Activated CD4-positive, alpha-beta T cell treated with anti-CD3 and anti-CD28 coated beads, Interleukin-2, Interleukin-6, amounts not matched to agents 100 ng/mL and 50 ng/mL, durations not matched to agents 16 hours and 8 hours (primary cell): ENCODE measurements at places on chromosomes 16 and 17.

DNA sequence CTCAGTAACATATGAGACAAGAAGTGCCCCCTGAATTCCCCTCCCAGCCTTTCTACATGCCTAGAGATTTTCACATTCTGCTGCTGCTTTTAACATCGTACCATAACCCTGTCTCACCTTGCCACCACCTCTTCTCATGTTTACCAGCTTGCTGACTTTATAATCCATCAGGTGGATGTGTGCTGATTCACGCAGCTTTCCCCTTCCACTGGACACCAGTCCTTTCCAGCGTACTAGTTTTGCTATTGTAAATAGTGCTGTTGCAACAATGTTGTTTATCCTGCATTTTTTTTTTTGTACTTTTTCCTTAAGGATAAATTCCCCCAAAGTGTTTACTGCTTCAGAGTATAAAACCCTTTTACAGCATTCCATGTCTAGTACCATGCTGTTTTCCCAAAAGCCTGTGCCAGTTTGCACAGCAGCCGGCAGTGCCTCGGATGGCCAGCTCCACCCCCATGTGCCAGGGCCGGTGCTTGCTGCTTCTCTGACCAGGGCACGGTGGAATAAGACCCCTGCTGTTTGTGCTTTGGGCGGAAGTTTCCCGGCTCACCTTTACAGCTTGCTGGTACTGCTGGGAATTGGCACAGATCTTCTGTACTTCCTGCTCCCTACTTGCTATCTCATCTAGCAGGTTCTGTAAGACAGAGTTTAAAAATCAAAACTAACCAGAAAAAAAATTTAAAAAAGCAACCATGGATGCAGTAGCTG lies 41.3 kb downstream of the UBN1 start:
- DNase-seq = no peak

GRCh38 chr17:78637643-78638420 lies 60.6 kb upstream of the DNAH17 start:
- DNase-seq = no peak

- no peak for DNase-seq
Measured at GRCh38 chr16:51849715-51850114, 697.2 kb downstream of the TOX3 start.

- DNase-seq = no peak
Measured at GRCh38 chr16:783404-784161, 4.6 kb downstream of the RPUSD1 start.

- no peak for DNase-seq
Measured at GRCh38 chr16:4749700-4750257, 15.4 kb downstream of the DNAAF8 start.
